ENCODE measurements at places on chromosomes 3 and 15.

DNA sequence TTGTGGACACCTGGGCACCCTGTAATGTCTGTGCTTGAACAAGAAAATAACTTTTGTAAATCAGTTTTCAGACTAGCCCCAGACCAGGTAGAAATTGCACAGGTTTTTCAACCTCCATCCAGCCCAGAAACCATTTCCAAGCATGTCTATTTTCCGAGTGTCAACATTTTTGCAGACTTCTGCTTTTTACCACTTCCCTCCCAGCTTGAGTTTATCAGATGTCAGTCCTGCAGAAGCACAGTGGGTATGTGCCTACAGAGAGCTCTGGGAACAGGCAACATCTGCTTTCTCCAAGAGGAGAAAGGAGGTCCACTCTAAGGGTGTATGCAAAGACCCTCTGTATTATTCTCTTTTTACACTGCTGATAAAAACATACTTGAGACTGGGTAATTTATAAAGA lies 83.9 kb downstream of the LRRK1 start:
- no peak for DNase-seq

- no peak for DNase-seq
Observed at GRCh38 chr3:84586427-84586826, 372.4 kb upstream of the CADM2 start.

GRCh38 chr15:72141171-72142084 lies 23.2 kb downstream of the SENP8 start:
- DNase-seq: no peak

- DNase-seq: no peak
Observed at GRCh38 chr3:151379083-151379734, 5.3 kb downstream of the P2RY12 start.

Data from activated gamma-delta T cell treated with Interleukin-2 at 50 U/mL for 16 hours (primary cell).